ENCODE measurements at places on chromosomes 11 and 22.

DNA sequence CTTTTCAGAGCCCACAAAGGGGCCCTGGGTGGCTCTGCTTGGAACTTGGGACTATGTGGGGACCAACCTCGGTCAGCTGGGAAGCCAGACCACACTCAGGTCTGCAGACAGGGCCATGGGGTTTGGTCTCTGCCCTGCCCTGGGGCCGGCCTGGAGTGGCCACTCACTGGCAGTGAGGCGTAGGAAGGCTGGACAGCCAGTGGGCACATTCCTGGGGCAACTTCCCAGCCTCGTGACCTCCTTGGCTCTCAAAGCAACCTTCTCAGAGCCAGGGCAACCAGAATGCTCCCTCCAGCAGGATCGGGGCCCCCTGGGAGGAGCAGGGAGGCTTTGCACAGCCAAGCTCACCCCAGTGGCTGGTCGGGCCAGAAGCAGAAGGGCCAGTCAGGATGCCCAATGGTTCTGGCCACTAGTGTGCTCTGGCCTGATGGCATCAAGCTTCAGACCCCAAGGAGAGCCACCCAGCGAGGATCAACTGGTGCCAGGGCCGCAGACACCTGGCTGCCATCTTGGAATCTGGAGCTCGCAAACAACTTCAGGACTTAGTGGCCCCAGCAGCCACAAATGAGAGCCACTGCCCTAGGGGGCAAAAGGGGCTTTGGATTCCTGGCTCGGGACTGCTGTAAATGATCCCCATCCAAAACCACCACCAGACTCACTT is 87.1 kb downstream of the MYEOV start:
- peak; percentile 11 for DNase-seq

DNA sequence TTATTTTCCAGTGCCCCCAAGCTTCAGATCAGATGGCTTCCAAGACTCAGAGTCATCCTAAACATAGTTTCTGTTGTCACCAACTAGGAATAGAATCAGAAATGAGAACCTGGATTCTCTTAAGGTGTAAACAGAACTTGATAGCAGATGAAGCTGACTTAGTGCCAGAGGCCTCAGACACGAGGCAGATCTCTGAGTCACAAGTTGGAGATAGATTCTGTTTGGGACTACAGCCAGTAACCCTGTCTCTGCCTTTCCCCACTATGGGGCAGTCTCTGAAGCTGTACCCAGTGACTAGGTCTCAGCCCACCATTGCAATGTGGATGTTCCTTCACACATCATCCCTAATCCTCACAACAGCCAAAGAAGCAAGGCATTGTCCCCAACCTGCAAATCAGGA is 25.4 kb downstream of the NEU3 start:
- no peak for DNase-seq

DNA sequence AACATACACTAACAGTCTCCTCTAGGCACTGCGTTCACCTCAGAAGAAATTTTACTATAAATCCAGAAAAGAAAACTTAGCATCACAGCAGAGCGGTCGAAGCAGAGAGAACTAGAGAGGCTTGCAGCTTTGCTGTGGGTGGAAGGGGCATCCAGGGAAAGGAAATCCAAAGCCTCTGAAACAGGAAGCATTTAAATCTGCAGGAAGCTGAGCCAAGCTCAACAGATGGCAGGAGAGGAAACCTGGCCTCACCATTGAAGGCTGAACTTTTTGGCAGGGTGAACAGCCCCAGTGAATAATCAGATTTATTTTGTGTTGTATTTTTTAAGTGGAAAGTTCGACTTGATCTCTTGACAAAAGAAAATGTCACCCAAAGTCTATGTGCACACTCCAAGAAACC is 858.1 kb downstream of the OPCML start:
- no peak for DNase-seq

- no peak for DNase-seq
These were observed 72.1 kb upstream of the YWHAH start for GRCh38 chr22:31872209-31872608.

DNA sequence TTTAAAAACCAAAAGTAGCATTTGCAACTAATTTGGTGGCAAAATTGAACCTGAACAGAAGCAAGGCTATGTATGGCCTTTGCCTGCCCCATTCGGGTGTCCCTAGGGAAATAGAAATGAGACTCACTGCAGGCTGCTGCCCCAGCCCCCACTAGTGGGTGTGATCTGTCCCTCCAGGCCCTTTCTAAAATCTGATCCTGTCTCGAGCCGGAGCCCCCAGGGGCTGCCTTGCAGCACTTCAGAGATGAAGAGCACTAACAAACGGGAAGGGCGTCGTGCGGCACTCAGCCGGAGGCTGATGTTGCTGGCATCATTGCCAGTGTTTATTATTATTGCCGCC is 43.2 kb downstream of the CD82 start:
- DNase-seq = no peak

DNA sequence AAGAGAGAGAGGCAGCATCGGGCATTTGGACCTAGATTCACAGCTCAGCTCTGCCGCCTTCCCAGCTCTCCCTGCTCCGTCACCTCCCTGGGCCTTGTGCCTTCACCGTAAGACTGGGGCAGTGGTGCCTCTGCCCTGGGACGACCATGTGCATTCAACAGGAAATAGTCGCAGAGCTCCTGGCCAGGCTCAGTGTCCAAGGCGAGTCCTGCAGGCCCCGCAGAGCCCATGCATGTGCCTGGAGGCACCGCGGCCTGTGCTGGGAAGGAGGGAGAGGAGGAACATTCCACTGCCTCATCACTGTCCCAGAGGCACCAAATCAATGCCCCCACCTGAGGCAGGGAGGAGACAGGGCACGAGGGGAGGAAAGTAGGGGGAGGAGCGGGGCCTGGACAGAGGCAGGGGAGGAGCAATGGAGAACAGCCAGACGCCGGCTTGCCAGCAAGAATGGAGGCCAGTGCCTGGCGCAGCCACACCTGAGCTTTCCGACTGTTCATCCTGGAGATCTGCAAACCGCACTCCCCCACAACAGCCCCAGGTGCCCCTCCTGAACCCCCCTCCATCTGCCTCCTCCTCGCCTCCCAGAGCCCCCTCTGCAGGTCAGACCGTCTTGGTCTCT is 74.4 kb upstream of the PRR5 start:
- DNase-seq = no peak

DNA sequence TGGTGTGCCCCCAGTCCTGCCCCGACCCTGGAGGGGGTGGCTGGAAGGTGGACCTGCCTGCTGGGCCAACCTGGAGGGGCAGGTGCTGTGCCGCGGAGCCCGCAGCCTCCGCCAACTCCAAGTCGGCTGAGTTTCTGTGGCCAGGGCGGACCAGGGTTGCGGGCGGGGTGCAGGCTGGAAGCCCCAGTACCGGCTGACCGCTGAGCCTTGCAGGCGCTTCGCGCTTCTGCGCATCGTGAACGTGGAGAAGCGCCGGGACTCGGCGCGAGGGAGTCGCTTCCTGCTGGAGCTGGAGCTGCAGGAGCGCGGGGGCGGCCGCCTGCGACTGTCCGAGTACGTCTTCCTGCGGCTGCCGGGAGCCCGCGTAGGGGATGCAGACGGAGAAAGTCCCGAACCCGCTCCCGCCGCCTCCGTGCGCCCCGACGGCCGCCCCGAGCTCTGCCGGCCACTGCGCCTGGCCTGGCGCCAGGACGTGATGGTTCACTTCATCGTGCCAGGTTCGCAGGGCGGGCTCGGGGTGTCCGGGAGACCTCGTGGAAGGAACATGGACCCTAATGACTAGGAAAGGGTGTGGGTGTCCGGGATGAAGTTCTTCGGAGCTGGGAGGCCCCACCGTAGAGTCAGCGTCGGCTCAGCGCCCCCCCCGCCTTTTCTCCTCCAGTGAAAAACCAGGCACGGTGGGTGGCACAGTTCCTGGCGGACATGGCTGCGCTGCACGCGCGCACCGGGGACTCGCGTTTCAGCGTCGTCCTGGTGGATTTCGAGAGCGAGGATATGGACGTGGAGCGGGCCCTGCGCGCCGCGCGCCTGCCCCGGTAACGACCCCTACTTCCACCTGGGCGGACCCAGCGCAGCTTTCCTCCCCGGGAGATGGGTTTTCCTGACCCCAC is 10.2 kb downstream of the B4GALNT4 start:
- DNase-seq = no peak
